ENCODE measurements at places on chromosomes 12 and 14.

DNA sequence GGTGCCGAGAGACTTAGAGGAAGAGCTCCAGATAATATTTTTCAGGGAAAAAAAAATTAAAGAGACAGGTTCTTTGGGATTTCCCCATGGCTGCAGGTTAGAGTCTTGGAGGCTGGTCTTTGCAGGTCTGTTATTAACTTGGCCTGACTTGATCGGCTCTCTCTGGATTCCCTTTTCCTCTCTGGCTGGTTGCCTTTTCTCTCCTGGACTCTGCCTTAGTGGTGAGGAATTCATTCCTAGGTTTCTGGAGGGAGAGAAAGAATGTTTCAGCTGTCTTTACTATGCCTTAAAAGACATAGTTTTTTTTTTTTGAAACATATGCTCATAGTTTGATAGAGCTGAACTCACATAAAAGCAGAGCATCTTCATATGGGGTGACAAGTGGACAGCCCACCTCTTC, 336.3 kb downstream of the BMP4 start:
- DNase-seq = no peak

DNA sequence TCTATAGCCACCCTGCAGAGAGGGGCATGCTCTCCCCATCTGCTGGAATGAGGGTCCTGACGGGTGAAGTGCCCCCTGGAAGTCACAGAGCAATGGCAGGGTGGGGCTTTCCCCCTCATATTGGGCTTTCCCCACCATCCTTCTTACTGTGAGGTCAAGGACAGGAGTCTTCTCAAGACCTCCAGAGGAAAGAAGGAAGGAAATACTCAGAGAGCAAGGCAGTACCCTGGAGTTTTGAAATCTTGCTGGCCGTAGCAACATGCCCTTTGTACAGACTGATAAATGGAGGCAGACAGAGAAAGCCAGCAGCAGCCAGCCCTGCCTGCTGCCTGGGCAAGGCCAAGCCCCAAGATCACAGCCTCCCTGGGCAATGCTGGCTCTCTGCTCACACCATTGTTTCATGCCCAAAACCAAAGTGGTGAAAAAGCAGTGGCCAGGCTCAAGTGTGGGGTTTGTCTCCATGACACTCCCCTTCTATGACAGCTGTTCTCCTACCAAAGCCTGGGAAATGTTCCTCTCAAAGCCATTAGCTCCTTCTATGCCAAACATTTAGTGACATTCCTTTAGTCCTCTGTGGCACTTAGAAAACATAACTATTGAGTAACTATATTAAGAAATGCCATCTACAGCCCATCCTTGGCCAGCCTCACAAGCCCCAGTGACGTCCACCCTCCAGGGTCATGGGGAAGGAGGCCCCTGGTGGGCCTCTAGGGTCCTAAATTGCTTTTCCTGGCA, 13.2 kb upstream of the ITPK1 start:
- DNase-seq = no peak

GRCh38 chr12:69935651-69936100, 110.6 kb downstream of the MYRFL start:
- DNase-seq = no peak

GRCh38 chr12:57865084-57865751, 18.7 kb upstream of the CTDSP2 start:
- DNase-seq = peak; percentile 85

GRCh38 chr14:69687606-69688298, 76.4 kb downstream of the SUSD6 start:
- DNase-seq = no peak

DNA sequence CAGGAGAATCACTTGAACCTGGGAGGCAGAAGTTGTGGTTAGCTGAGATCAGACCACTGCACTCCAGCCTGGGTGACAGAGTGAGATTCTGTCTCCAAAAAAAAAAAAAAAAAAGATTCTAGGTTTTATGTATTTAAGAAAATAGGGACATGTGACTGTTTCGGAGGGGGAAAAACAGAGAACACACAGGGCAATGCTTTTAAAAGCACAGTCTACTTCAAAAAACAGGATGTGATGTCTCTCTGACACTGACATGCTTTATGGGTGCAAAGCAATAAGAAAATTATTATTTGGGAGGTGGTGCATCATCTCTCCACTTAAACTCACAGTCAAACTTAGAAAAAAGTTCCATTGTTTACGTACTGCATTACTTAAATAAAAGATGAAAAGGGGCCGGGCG, 28.7 kb downstream of the CLIP1 start:
- no peak for DNase-seq

DNA sequence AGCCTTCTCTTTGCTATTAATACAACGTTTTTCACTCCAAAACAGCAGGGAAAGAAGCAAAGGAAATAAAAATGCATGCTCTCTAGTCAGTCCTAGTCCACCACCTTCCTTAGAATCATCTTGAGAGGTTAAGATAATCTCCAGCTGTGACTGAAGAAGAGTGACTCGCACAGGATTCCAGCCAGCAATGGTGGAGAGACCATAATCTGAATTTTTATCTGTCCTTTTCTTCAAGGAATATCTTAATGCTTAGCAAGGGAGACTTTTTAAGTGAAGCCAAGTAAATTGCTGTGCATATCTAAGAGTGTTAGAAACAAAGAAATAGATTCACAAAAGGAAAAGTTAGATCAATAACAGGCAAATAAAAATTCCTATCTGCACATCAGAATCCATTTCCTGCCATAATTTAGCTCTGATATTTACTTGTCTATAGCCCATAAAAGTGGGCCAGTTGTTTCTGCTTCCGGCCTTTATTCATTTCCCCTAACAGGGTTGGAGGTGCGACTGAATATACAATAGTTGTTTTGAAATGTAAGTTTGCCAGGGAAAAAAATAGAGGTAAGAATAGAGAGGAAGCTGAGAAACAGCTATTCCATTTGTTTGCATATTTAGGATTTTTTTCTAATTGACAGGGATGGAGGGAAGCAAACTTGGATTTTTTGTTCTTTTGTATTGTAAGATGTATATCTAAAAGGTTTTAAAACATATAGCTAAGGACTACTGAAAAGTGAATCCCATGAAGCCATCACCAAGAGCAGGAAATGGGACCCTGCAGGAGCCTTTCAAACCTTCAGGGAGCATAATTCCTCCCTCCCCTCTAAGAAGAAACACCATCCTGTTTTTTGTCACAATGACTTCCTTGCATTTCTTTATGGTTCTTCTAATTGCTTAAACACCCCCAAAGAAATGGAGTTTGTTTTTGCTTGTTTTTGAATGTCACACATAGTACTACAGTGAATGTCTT, 154.0 kb downstream of the ITPR2 start:
- no peak for DNase-seq

DNA sequence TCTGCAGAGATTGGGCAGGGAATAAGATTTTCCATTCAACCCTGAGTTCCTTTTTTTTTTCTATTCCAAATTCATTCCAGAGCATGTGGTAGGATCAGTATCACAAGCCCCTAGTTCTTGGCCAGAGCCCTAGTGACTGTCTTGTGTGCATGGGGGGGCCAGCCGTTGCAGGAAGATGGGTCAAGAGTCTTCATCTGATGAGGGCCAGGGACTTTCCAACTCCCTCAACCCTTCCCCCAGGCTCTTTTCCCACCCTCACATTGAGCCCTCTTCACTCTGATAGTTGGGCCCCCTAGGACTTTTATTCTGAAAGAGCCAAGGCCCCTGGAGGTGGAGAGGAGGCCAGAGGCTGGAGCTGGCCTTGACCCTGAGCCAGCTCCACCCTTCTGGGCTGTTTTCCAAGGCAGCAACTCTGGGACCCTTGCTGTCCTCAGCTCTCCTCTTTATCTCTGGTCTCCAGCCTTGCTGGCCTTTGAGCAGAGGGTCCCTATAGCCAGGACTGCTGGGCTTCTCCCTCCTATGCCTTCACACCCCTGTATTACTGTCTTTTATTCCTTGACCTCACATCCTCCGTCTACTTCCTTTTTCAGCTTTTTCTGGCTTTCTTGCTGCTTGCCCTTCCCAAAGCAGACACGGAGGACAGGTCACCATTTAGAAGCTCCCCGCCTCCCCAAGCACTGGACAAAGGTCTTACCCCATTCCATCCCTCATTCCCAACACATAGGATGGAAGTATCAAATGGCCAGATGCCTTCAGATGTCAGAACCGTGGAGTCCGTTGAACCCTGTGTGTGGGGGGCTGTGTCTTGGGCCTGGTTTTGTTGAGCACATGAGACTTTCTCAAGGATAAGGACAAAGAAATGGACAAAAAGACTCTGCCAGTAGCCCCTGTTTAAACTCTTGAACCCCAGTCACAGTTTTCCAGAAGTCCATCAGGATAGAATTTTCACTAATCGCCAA, 5.6 kb downstream of the RBP5 start:
- no peak for DNase-seq

GRCh38 chr12:99910342-99910741, 74.4 kb downstream of the ANKS1B start:
- no peak for DNase-seq

- no peak for DNase-seq
Measured at GRCh38 chr14:69887740-69888657, 8.8 kb downstream of the SMOC1 start.

DNA sequence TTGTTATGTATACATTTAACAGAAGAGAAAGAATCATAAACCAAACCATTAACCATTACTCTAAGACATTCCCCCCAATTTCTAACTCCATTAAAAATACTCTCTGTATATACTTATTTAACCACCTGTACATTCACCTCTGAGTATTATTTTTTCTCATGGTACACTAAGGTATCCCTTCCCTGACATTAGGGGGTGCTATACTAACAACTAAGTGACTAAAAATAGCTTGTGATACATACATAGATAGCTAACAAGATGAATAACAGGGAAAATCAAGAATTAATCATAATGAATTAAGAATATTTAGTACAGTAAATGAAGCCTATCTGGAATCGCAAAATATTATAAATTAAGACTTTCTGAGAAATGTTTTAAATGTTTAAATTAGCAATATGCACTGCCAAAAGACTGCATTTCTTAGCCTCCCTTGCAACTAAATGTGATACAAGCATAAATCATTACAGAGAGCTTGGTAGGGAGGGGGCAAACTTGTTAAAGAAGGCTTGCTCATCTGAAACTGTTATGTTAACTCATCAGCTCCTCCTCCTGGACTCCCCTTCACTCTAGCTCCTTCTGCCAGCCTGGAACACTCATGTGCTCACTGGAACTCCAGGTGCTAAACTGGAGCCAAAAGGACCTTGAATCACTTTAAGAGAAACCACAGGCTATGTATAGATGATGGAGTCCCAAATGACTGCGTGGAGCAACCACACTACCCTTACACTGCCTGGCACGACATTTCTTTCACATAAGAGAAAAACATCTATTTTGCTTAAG, 14.9 kb downstream of the C2CD5 start:
- DNase-seq = no peak

DNA sequence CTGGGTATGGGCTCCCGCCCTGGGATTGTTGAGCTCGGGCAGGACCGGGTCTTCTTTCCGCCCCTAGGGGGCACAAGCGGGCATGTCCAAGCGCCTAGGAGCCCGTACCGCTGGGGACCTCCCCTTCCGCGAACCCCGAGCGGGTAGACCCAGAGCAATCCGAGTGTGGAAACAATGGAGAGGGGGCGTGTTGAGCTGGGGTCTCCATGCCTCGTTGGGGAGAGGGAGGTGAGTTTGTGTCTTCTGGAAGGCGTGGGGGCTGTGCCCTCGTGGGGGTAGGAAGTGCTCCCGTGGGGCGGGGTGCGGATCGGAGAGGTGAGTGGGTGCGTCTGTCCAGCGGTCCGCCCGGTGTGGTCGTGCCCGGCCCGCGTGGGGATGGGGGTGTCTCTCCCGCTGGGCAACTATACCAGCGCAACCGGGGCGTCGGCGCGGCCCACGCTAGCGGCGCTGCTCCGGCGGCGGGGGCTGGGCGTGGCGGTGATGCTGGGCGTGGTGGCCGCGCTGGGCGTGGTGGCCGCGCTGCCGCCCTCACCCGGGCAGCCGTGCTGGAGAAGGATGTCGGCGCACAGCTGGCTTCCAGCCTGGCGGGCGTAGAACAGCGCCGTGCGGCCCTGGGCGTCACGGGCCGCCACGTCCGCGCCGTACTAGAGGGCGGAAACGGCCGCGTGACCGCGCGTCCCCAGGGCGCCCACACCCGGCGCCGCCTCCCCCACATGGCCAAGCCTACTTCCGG, 12.2 kb downstream of the AGAP2 start:
- peak; percentile 71 for DNase-seq

GRCh38 chr12:15982921-15983320, 71.8 kb downstream of the DERA start:
- no peak for DNase-seq

GRCh38 chr14:77094672-77095284, 3.3 kb upstream of the CIPC start:
- peak; percentile 93 for DNase-seq

DNA sequence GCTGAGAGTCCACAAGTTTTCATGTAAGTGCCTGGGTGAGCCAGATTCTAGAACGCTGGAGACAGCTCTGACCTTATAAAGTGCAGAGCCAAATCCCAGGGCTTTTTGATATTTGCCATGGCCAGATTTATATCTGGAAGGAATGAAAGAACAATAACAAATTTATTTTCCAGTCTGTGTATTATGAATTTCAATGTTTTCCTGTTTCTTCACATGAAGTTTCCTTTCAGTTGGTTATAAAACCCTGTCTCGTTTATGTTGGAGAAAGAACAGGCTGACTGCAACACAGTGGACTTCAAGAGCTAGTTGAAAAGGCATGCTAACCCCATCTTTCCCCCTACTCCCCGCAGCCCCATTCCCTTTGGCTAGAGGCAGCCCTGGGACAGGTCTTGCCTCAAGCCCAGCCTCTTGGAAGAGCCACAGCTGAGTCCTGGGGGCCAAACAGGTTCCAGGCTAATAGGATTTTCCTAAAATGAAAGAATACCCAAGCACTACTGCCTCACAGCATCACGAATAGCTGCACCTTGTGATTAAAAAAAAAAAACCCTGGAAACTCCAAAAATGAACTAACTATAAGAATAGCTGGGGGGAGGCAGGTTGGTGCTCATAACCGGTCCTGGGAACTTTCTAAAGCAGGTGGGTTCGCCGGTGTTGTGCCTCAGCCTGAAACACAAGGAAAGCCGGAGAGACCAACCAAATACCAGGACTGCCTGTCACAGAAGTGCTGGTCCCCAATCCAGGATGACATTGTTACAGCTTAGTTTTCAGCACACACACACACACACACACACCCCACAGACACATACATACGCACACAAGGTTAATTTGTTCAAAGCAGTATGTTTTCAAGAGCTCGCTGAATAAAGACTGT, 1.5 kb downstream of the FBLN5 start:
- DNase-seq = no peak

DNA sequence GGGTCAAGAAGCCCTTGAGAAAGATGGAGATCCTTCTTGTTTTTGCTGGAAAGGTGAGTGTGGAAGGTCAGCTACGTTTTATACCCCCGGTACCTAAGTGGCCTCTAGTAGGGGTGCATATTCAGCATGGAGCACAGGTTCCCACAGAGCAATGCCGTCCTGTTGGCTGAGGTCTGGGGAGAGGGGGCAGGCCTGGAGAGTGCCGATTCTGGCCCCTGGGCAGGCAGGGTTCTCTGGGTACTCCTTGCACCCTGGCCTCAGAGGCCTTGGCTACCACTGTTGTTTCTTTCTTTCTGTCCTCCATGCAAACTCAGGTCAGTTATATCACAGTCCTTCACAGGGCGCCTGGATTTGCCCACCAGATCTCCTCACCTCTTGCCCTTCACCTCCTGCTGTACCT, 8.5 kb downstream of the RBP5 start:
- no peak for DNase-seq
